Stimulated activated CD4-positive, alpha-beta T cell treated with anti-CD3 and anti-CD28 coated beads, TNF-alpha, amount 100 ng/mL, for 4 hours (primary cell): ENCODE measurements at places on chromosomes 6 and 20.

GRCh38 chr20:41623625-41624375 is 5.6 kb upstream of the CHD6 start:
- no peak for DNase-seq

DNA sequence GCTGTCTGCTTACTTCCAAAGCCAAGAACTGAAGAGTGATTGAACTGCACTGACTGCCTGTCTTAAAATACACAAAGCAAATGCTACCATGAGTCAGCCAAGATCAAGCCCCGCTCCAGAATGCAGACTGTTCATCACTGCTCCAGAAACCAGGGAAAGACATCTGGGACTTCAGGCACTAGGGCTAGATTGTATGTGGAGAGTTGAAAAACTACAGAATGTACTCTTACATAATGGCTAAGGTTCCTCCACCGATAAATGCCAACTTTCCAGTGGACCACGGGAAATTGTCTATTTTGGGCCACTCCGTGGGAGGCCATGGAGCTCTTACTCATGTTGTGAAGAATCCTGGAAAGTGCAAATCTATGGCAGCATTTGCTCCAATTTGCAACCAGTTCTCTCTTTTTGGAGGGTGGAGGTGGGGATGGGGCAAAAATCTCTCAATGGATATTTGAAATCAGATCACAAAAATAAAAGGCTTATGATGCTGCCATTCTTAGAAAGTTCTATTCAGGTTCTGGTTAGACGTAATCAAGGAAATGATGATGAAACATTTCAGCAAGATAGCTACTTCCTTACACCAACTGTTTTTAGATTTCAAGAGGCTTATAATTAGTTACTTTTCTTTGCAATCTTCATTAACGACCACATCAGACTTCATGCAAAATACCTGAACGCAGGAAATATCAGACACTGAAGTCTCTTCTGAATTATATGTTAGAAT is 11.8 kb upstream of the CAP2 start:
- DNase-seq, result no peak

DNA sequence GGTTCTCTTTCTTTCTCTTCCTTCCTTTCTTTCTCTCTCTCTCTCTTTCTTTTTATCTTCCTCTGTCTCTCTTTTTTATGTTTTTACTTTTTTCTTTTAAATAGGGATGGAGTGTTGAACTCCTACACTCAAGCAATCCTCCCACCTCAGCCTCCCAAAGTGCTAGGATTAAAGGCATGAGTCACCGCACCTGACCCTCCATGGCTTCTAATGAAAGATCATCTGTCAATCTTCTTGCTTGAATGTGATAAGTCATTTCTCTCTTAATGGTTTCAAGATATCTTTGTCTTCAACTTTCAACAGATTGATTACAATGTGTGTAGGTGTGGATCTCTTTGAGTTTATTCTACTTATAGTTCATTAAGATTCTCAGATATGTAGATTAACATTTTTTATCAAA is 25.2 kb upstream of the HLA-DOA start:
- DNase-seq, result no peak

DNA sequence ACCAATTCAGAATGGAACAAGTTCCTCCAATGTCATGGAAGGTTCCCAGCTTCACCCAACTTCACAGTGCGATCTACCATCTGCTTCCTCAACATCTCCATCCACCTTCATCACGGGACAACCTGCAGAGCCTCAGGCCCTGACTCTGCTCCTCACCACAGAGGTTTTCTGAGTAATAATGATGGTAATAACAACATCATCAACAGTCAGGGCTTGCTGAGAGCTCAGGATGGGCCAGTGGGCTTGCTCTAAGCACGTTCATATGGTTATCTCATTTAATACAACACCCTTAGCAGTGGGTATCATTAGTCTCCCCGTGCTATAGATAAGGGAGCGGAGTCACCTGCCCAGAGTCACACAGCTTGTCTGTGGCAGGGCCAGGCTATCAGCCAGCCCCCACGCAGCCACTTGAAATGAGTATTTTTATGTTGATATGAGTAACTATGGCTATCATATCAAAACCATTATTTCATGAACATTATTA is 38.6 kb downstream of the PREX1 start:
- no peak for DNase-seq

DNA sequence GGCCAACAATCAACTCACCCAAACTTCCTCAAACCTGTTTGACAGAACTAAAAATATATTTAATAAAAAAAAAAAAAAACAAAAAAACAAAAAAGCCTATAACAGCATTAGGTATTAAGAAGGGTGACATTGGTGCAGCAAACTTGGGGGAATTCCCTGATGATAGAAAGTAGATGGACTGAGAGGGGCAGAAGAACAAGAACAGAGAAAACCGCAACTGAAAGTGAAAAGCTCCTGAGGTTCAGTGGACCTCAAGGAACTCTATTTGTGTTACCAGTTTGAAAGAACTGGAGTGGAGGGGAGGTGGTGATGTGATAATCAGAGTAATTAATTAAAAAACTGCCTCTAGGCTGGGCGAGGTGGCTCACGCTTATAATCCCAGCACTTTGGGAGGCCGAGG is 53.8 kb downstream of the MACROD2 start:
- no peak for DNase-seq

- no peak for DNase-seq
Observed at GRCh38 chr6:94150886-94151285, 731.5 kb upstream of the EPHA7 start.

DNA sequence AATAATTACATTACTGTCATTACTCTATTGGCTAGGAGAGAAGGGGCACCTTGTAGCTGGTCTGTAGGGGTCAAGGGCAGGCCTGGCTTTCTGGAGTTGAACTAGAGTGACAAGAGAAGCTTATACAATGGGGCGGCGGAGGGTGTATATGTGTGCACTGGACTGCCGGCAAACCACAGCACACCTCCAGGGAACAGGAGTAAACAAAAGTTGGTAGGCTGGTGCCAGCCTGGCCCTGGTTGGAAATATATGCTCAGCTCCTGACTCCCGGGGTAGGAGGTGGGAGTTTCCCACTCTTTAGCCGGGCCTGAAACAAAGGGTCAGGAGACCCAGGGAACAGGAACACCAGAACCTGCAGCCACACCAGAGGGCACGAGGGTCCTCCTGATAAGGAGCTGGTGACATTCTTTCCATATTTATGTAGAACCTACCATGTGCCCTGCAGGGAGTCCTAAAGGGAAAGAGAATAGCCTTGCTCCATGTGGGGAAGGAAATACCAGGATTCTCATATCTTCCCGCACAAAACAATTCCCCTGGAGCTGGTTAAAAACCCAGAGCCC is 5.1 kb downstream of the C6orf132 start:
- no peak for DNase-seq

- DNase-seq, result no peak
Observed at GRCh38 chr6:11149551-11149950, 38.0 kb upstream of the ERVFRD-1 start.

DNA sequence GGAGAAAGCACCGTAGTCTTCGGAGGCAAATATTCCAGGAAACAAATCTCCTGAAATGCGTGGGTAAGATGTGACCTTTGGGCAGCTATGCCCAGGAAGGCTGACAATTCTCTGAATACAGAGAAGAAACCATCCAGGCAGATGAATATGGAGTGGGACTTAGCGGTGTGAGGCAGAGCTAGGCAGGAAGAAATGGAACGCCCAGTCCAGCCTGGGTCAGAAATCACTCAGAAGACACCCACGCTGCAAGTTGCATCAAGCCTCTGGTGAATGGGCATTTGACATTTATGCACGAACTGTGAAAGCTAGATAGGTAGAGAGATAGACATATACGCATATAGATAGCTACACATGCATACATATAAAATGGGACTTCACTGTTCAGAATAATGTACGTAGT is 498.5 kb downstream of the QKI start:
- DNase-seq, result no peak

GRCh38 chr20:9294041-9294440 is 220.3 kb upstream of the LAMP5 start:
- DNase-seq, result no peak

DNA sequence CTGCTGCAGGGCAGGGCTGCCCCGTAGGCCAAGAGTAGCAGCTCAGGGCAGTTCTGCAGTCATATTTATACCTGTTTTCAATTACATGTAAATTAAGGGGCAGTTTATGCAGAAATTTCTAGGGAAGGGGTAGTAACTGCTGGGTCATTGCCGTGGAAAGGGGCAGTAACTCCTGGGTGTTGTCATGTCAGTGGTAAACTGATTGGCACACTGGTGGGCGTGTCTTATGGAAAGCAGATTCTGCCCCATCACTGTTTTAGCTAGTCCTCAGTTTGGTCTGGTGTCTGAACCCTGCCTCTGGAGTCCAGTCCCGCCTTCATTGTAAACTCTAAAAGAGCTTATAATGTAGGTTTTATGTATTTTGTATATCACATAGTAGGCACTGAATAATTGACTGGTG is 22.1 kb downstream of the MAP3K4 start:
- DNase-seq, result no peak

DNA sequence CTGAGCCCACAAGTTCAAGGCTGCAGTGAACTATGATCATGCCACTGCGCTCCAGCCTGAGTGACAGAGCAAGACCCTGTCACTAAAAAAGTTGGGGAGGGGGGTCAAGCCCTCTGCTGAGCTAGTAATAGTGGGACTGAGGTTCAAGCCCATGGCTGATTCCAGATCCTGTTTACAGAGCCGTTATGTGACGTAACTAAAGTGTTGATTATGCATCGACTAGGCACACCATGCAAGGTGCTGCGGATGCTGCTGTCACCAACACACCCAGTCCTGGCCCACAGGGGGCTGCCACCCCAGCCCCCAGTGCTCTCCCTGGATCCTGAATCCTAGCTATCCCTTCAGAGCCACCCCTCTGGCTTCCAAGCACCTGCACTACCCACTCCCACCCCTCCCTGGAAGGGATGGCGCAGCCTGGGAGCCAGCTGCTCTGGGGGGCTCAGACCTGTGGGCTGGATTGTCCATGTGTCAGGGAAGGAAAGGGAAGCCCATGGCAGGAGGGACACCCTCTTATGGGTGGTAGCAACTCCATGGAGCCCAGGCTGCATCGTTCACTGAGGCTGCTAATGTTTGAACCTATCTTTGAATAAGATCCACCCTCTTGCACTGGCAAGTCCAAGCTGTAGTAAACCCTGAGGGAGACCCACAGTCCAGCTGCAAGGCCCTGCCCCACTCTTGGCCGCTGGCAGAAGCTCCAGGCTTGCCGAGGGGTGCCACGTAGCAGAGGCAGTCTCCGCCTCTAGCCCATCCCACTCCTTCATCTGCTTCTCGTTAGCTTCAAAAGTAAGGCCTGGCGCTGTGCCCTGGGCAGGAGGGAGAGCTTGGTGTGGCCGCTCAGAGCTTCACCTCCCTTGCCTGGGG is 95.0 kb downstream of the SNX5 start:
- DNase-seq, result no peak

DNA sequence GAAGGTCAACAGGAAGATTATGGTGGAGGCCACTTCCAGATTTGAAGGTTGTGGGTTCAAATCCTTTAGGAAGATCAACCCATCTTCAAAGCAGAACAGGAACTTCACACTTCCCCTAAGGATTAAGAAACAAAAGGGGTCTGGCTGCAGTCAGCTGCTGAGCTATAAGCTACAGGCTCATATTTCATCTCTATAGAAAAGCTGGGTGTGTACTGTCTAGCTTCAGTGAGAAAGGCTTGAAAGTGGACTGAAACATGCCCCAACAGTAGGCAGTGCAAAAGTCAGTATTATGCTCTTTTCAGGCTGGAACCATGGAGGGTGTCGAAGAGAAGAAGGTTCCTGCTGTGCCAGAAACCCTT is 60.1 kb upstream of the SPDEF start:
- no peak for DNase-seq

DNA sequence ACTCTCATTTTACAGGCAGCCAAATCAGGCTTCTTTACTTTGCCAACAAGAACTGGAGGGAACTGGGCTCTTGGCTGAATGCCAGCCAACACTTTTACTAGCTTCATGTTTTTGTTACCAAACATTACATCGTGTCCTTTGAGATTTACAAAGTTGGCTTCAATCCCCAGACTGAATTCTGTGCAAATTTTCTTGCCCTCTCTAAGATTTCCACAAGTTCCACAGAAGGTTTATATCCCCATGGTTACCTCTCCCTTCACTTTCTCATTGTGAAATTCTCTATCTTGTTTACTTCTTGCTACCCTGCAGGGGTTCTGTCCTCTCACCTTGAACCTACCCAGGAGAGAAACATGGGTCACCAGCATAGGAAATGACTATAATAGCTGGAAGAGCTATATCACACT is 37.6 kb upstream of the PLCB1 start:
- no peak for DNase-seq

GRCh38 chr6:127191716-127192115 is 73.2 kb downstream of the RSPO3 start:
- DNase-seq, result no peak

DNA sequence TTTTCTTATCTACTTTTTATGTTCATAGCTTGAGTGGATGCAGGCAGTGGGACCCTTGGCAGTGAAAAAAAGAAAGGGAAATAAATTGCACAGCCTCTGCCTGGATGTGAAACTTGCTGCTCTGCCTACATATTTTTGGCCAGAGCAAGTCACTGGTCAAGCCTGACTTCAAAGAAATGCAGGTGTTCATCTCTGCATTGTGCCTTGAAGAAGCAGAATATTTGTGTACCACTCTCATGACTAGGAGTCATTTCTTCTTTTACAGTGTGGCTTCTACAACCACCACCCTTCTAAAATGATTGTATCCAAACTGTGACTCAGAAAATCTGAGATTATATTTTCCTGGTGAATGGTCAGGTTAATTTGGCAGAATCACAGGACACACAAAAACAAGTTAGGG is 2.5 kb upstream of the KATNA1 start:
- DNase-seq, result no peak

GRCh38 chr6:139373928-139374356 is 506 bp downstream of the CITED2 start:
- peak; percentile 9 for DNase-seq

DNA sequence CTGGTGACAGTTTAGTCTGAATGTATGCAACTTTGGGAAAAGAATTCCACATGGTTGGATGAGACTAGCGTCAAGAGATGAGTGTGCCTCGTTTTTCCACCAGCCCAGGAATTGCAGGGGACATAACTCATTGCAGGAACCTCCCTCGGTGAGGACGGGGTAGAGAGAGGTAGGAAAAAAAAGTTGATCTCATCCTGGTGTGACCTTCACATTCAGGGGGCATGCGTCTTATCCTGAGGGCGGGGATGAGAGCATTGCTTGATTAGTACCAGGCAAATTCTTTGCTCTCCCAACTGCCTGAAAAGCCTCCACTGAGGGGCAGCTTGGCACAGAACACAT is 11.8 kb downstream of the TLDC2 start:
- no peak for DNase-seq
